GM12892 (cell line): ENCODE measurements at places on chromosomes 7 and 10.

GRCh38 chr10:1534820-1535219 is 202.5 kb downstream of the ADARB2 start:
- no peak for DNase-seq

GRCh38 chr10:66916030-66916429 is 9.8 kb upstream of the LRRTM3 start:
- no peak for DNase-seq

- no peak for DNase-seq
These were observed 113.8 kb upstream of the SKAP2 start for GRCh38 chr7:26978146-26978545.

- DNase-seq = no peak
These were observed 537.2 kb downstream of the TFEC start for GRCh38 chr7:115493381-115493780.

DNA sequence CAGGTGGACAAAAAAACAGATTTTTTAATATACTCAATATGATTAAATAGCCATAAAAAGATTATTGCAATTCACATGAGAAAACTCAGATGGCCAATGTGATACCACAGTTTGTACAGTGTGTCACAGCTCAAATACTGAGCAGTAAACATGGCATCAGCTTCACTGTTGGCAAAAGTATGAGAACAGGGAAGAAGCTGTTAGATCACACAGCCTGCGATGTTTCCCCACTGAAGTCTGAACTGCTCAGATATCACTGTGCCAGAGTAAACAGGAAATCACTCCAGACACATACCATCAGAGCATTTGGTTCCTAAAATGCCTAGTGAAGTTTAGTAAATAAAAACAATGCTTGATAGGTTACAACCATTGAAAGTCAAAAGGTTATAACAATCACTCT is 347.8 kb downstream of the ETV1 start:
- DNase-seq = no peak

GRCh38 chr10:68184546-68184945 is 47.4 kb downstream of the ATOH7 start:
- DNase-seq = no peak
